ENCODE measurements at places on chromosomes 7 and 10.

GRCh38 chr7:50418526-50419290, 31.4 kb downstream of the FIGNL1 start:
- DNase-seq: no peak

DNA sequence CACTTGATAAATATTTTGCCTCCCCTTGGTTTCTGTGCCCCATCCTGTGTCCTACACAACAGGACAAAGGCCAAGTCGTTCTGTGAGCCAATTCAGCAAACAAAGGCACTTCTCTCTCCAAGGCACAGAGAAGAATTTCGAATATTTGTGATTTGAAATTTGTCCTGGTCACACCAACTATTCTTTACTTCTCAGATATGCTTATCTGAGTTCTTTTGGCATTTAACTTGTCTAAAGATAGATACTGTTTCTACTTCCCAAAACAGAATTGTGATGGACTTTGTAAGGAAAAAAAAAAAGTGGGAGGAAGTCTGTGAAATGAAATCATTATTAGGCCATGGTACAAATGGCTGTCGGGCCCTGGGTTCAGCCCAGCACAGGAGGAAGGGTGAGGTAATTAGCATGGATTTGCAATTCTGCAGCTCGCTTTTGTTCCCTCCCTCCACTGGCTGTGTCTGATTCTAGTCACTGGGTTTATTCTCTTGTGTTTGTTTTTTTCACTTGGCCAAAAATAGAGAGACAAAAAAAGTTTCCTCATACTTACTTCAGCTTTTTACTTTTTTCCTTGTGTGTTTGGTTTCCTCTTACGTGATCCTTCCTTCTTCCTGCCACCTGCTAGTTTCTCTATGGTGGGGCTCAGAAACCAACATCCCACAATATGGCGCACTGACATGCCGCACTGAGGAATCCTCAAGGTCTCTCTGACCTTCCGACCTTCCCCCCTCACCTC, 108.2 kb upstream of the MKLN1 start:
- no peak for DNase-seq

- DNase-seq: no peak
These were observed 64.1 kb downstream of the WDR37 start for GRCh38 chr10:1120306-1120705.

DNA sequence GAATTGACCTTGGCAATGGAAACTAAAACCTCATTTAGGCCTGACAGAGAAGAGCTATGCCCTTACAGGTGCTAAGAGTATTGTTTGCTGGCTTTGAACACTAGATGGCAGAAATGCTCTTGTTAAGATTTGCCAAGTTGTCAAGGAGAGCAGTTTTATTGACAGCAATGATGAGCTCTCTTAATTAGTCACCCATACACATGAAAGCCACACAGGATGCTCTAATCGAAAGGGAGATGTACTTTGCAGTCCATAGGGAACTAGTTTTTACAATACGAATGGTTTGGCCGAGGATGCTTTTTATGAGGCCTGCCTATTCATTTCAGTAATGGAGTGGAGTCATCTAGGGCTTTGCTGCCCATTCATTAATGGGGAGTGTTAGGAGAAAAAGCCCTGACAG, 45.4 kb upstream of the MBL2 start:
- peak; percentile 10 for DNase-seq

- DNase-seq: no peak
These were observed 127.6 kb downstream of the OAT start for GRCh38 chr10:124291001-124291701.

DNA sequence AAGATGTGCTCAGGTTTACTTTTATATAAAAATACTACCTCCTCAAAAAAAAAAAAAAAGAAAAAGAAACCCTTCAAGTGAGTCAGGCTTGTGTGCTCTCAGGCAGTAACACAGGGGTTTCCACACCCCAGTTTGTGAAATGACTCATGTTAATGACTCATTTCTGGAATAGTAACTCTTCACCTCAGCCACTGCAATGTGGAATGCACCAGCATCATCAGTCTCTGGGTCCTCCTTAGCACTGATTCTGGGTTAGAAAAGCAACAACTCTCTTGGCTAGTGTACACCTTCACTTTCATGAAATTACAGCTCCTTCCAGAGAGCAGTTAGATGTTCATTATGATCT, 110.6 kb downstream of the EMX2 start:
- DNase-seq: no peak

DNA sequence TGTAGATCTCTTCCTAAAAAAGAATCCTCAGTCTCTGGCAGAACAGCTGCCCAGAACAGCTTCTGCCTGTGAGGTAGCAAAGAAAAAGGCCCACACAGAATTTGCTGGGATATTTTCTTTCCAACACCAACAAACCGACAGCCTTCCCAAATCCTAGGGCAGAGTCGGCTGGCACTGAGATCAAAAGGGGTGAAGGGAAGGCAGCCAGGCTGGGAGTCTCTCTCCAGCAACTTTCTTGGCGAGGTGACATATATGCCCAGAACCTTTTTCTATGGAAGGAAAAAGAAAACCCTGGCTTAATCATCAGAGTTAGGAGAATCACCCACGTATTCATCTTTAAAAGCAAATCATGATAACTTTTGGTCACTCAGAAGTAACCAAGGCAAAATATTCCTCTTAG, 279.6 kb downstream of the DNAJB6 start:
- no peak for DNase-seq

GRCh38 chr7:22269963-22270362, 87.0 kb downstream of the RAPGEF5 start:
- no peak for DNase-seq

- DNase-seq: no peak
These were observed 543.0 kb upstream of the FZD8 start for GRCh38 chr10:36185097-36185496.

DNA sequence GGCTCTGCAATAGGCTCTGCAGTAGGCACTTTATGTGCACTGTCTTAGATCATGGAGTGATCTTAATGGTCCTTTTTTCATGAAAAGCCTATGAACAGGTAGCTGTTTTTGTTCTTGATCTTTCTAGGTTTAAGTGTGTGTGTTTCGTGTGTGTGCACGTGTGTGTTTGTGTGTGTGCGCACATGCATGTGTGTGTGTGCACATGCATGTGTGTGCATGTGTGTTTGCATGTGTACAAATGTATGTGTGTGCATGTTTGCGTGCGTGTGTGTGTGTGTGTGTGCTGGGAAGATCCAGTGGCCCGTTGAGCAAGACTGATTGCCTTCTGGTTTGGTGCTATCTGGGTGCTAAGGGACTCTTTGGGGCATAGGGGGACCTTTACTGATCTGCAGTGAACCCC, 334.8 kb downstream of the GLRX3 start:
- DNase-seq: no peak

DNA sequence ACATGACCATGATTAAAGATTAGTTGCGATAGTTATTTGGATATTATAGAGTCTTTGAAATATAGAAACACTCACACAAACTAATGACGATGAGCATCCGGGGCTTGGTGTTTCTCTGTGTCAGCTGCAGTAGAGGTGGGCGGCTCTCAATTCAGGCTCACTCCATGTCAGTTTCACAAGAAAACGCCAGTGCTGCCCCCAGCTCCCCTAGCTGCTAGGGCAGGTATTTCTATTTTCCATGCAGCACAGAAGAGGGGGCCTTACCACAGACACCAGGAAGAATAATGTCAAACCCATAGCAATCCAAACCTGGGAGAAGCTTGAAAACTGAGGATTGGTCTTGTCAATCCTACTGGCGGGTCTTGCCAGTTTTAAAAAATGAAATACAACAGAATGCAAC, 197.1 kb downstream of the PHTF2 start:
- no peak for DNase-seq

DNA sequence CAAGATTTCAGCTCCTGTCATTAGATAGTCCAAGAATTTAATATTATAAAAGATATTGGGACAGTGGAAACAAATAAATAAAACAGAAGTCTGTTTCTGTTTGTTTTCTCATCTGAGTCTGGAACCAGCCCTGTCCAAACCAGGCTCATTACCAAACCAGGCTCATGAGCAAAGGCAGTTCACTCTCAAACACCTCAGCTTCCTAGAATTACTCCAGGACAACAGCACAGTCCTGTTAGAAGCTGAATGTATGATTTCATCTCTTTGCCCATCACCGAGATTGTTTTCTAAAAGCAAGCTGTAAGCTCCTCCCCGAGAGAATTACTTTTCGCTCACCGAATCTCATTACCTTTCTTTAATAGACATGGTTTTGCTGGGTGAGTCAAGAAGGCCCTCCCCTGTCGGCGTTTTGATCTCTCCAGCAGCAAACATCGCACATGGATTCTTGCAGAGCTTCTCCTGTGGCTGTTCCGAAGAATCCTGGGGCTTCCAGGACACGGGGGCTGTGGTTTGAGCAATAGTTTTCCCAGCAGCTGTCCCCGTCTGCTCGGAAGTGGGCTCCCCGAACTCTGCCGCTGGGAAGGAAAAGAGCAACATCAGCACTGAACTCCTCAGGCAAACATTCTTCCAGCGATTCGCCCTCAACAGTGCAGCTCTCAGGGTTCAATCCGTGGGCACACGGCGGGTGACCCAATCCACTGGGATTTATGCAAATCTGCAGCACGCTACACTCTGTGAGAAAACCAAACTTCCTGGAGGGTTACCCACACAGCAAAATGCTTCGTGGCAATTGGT, 112.5 kb downstream of the SVIL start:
- DNase-seq: no peak

- DNase-seq: no peak
These were observed 37.8 kb upstream of the MMD2 start for GRCh38 chr7:4996696-4997222.

- no peak for DNase-seq
These were observed 234.4 kb downstream of the ARL4A start for GRCh38 chr7:12921751-12922345.

DNA sequence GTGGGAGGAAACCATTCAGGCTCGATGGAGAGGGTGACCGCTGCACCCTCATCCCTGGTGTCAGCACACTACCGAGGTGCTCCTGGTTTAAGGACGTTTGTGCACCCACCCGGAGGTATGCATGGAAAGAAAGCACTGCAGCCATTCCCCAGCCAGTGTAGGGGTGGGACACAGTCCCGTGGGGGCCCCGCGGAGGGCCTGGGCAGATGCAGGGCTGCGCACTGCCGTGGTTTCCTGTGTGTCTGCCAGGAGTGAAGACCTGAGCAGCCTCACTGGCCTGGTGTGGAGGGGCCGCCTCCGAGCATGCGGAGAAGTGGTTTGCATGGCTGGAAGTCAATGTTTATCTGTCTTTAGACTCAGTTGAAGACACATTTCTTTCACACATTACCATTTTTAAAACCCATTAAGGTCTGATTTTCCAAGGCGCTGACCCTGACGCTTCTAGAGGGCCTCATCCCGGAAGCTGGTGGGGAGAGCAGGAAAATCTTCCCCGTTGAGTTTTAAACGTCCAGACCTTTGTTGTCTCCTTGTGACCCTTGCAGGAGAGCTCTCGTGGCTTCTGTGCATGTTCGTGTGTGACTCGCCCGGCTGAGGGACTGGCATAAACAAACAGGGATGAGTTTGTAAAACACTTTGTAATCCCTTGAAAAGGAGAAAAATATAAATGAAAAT, 188.1 kb downstream of the MGMT start:
- DNase-seq: no peak

DNA sequence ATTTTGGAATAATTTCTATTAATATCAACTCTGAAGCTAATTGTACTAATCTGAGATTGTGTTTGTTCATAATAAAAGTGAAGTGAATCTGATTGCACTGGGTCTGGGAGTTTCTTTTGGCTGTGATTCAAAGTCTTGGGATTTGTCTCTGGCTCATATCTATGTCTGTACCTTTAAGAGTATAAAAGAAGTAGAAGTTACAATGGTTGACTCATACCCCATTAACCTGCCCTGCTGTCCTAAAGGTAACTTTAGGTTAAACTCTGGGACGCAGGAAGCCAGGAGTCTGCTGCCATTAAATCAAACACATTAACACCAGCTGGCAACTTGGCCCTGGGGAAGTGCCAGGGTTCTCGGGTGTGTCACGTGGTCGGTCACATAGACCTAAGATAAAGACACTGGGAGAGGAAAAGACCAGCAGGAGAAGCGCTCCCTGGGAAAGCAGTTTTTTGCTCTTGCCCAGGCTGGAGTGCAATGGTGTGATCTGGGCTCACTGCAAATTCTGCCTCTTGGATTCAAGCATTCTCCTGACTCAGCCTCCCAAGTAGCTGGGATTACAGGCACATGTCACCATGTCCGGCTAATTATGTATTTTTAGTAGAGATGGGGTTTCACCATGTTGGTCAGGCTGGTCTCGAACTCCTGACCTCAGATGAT, 17.8 kb downstream of the SCD start:
- DNase-seq: peak; percentile 62

- peak; percentile 10 for DNase-seq
These were observed 60.4 kb downstream of the ADD3 start for GRCh38 chr10:110067960-110068770.

- no peak for DNase-seq
These were observed 319.9 kb downstream of the DPP6 start for GRCh38 chr7:154372011-154372601.

All from NCI-H2171 treated with DMSO at 0.1 percent for 48 hours (cell line).